ENCODE measurements at places on chromosomes 16 and 17.

DNA sequence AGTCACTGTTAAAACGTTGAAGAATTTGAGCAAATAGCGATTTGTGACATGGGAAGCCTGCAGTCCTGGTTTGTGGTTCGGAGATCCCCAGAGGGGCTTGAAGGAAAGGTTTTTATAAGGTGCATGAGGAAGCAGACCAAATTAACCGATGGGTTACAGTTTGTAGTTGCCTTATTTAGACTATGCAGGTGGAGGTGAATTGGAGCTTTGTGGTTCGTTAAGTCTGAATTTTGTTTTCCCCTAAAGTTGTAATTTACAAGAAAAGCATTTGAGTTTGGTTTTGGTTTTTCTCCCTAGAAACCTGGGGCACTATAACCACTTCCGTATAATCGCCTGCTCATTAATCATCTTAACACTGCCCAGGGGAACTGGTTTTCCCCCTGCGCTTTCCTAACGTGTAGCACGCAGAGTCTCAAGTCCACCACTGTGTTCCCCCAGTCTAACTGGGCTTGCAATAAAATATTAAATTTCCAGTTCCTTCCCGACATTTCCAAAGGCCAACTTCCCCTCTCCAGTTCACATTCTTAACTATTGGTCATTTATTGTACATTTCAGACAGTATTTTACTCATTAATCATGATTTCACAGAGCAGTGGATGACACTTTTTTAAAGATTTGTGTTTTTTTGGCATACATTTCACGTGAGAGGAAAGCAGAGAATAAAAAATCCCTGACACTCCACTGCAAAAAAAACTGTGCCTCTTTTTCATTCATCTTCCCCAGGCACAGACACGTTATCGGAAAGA is 932 bp downstream of the ZNF267 start:
- H3K4me3 ChIP-seq, result peak overlapping the region; percentile 61
- H3K36me3 ChIP-seq, result peaks cover 1% of the 10 kb centered on the region
- DNase-seq, result peak; percentile 47
- H3K27ac ChIP-seq, result peak overlapping the region; percentile 69

- no peaks in the 10 kb centered on the region for H3K4me1 ChIP-seq
- no peak overlapping the region for H3K4me3 ChIP-seq
- no peaks in the 10 kb centered on the region for H3K36me3 ChIP-seq
These were observed 19.2 kb upstream of the EMP2 start for GRCh38 chr16:10599626-10600025.

DNA sequence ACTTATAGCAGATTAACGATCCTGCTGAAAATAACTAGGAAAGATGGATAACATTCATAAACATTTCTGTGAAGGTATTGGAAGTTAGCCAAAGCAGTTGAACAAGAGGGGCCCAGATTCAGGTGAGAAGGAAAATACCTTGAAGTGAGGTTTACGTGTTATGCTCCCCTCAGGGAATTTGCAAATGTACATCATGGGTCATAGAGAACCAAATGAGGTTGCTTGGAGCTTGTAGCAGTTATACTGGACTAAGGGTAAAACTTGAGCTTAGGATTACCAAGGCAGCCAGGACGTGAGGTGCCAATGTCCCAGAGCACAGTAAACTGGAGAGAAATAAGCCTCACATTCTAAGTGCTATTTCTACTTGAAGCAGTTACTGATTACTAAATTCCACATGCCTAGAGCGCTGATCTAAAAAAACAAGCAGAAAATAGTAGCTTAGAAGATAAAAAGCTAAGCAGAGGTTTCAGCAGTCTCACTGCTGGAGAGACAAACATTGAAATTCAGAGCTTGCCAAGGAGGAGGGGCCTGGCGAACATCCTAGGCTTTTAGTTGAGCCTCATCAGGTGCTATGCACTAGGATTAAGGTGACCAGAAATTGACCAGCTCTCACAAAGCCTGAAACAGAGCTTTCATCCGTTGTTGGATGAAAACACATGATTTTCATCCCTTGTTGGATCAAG is 136.7 kb upstream of the FAM20A start:
- H3K36me3 ChIP-seq, result no peaks in the 10 kb centered on the region
- H3K4me3 ChIP-seq, result no peak overlapping the region
- DNase-seq, result no peak
- no peaks in the 10 kb centered on the region for H3K27me3 ChIP-seq
- no peaks in the 10 kb centered on the region for H3K4me1 ChIP-seq
- no peak overlapping the region for H3K27ac ChIP-seq

DNA sequence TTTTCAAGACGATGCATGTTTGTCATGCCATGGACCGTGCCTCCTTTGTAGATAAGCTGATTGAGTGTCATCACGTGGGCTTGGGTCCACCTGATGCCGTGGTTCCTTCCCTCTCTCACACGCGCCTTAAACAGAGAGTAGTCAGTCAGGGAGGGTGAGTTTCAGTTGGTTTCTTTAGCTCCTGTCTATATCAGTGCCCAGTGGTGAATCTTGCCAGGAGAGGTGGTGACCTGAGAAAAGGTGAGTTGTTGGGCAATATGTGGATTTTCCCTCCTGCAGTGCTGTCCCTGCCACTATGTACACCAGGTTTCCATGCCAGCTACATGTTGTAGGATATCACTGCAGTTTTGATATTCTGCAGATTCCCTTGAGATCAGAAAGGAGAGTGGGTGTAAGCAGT is 129.7 kb downstream of the LAT start:
- H3K27me3 ChIP-seq, result no peaks in the 10 kb centered on the region
- H3K36me3 ChIP-seq, result no peaks in the 10 kb centered on the region
- DNase-seq, result no peak
- H3K27ac ChIP-seq, result no peak overlapping the region
- no peak overlapping the region for H3K4me3 ChIP-seq

DNA sequence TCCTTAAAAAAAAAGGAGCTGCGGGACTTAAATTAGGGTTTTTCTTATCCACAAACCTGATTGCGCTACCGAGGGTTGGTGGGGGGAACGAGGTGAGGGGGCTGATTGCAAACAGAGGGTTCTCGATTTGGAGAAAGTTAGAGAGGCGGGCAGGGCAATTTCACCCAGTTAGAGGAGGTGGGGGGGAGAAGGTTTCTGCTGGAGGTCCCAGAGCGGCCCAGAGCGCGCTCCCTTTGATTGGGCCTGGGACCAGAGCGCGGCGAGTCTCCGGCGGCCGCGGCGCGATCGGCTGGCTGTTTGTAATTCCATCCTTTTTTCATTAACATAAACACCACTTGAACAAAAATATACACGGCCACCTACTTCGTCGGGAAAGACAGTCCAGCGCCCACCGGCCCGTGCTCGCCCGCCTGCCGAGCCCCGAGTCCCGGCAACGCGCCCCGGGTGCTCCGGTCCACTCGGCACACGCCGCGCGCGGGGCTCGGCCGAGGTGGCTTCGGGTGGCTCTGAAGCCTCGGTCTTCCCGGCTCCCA is 13.3 kb upstream of the FOXF1 start:
- peaks cover 5% of the 10 kb centered on the region for H3K36me3 ChIP-seq
- DNase-seq, result no peak
- no peak overlapping the region for H3K27ac ChIP-seq
- no peaks in the 10 kb centered on the region for H3K27me3 ChIP-seq

- H3K4me1 ChIP-seq, result no peaks in the 10 kb centered on the region
- H3K27me3 ChIP-seq, result no peaks in the 10 kb centered on the region
- no peak for DNase-seq
- no peak overlapping the region for H3K4me3 ChIP-seq
- no peak overlapping the region for H3K27ac ChIP-seq
These were observed 1762.2 kb downstream of the TP53TG3F start for GRCh38 chr16:35221482-35222185.

DNA sequence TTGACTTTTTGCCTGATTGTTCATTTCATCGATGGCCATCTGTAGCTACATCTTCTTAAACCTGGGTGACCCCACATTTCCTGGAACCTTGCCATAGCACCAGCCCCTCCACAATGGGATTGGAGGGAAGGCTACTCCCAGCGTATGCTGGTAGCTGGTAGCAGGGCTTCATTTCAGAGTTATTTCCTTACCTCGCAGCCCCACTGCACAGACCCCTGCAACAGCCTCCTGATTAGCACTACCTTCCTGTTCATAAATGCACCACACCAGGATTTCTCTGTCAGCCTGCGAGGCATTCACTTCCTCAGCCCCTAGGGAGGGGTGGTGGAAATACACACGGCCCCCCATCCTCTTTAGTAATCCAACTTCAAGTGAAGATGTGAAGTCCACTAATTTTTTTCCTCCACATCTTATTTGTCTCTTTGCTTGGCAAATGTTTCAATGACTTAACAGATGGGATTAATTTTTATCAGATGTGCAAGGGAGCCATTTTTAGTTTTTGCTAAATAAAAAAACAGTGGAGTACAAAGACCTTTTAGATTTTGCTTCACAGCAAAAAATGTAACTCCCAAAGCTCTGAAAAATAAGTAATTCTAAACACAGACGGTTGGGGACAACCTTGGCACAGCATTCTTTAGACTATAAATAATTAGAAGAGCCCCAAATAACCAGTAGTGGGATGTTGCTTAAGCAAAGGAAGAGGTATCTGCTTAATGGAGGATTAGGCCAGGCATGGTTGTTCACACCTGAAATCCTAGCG is 76.6 kb downstream of the CLEC16A start:
- no peaks in the 10 kb centered on the region for H3K27me3 ChIP-seq
- H3K36me3 ChIP-seq, result peaks cover 1% of the 10 kb centered on the region
- no peak for DNase-seq

DNA sequence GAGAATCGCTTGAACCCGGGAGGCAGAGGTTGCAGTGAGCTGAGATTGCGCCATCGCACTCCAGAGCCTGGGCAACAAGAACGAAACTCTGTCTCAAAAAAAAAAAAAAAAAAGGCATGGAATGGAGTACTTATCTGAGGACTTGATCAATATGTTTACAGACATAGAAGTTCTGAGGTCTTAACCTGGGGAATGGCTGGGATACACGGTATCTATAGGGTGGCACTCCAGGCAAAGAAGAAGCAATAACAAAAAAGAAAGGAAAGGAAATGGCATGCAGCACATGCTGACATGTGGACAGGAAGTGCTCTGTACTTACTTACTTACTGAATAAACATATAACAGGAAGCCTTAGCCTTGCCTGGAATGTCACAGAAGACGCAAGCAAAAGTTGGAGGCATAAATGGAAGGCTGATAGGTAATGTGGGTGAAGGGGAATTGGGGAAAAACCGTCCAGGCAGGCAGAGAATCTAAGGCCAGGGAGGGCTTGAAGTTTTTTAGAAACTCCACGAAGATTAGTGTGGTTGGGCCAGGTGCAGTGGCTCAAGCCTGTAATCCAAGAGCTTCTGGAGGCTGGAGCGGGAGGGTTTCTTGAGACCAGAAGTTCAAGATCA is 10.1 kb upstream of the SPOP start:
- peak; percentile 47 for DNase-seq
- H3K4me1 ChIP-seq, result no peaks in the 10 kb centered on the region
- H3K27ac ChIP-seq, result no peak overlapping the region

GRCh38 chr16:720447-720989 is 428 bp upstream of the ANTKMT start:
- H3K4me1 ChIP-seq, result peaks cover 11% of the 10 kb centered on the region
- peak overlapping the region; percentile 74 for H3K27ac ChIP-seq
- DNase-seq, result peak; percentile 73
- peaks cover 2% of the 10 kb centered on the region for H3K36me3 ChIP-seq

DNA sequence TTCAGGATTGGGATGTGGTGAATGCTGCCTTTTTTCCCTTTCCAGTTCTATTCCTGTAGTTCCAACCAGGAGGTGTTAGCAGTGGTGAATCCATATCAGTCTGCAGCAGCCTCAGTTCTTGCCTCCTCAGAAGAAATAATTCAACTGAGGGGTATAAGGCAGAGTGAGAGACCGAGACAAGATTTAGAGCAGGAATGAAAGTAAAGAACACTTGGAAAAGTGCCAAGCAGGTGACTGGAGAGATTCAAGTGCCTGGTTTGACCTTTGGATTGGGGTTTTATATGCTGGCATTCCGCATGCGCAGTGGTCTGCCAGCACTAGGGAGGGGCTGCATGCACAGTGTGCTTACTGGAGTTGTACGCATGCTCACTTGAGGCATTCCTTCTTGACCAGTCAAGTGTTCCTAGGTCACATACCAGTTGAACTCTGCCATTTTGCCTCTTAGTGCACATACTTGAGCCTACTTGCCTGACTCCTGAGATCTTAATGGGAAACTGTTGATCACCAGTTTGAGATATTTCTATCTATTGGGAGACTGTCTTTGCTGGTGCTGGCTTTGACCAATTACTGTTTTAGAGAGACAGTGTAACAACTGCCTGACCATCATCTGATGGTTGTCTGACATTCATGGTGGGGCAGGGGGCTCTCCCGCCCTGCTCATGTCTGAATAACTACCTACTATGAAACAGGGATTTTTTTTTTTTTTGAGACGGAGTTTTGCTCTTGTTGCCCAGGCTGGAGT is 680 bp upstream of the CCL15 start:
- no peak overlapping the region for H3K4me3 ChIP-seq
- DNase-seq, result no peak
- H3K27me3 ChIP-seq, result no peaks in the 10 kb centered on the region
- no peak overlapping the region for H3K27ac ChIP-seq
- no peaks in the 10 kb centered on the region for H3K4me1 ChIP-seq

GRCh38 chr17:3669548-3669947 is 936 bp downstream of the EMC6 start:
- H3K36me3 ChIP-seq, result peaks cover 5% of the 10 kb centered on the region
- peak overlapping the region; percentile 93 for H3K27ac ChIP-seq
- DNase-seq, result no peak
- peak overlapping the region; percentile 94 for H3K4me3 ChIP-seq

DNA sequence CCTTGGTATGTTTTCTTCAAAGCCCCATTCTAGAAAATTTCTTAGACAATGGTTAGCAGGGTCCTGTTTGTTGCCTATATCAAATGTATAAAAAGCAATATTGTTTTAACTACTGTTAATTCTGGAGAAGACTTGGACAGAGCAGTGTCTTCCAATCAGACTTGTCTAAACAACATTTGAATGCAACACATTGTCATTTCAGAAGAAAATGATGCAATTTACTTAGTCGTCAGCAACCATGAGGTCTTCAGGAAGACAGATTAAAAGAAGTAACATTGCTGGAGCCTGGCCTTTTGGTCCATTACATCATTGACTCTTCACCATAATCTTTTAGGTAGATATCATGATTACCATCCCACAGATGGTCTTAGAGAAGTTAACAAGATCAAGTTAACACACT is 94.5 kb downstream of the ANKFN1 start:
- H3K27me3 ChIP-seq, result no peaks in the 10 kb centered on the region
- no peaks in the 10 kb centered on the region for H3K36me3 ChIP-seq
- no peak overlapping the region for H3K4me3 ChIP-seq
- H3K4me1 ChIP-seq, result no peaks in the 10 kb centered on the region
- H3K27ac ChIP-seq, result no peak overlapping the region
- DNase-seq, result no peak

GRCh38 chr17:73820686-73821448 is 176.6 kb upstream of the SDK2 start:
- no peaks in the 10 kb centered on the region for H3K36me3 ChIP-seq
- H3K27me3 ChIP-seq, result no peaks in the 10 kb centered on the region
- H3K4me3 ChIP-seq, result no peak overlapping the region
- H3K27ac ChIP-seq, result no peak overlapping the region
- no peaks in the 10 kb centered on the region for H3K4me1 ChIP-seq
